ENCODE measurements at places on chromosomes 3 and 15.

DNA sequence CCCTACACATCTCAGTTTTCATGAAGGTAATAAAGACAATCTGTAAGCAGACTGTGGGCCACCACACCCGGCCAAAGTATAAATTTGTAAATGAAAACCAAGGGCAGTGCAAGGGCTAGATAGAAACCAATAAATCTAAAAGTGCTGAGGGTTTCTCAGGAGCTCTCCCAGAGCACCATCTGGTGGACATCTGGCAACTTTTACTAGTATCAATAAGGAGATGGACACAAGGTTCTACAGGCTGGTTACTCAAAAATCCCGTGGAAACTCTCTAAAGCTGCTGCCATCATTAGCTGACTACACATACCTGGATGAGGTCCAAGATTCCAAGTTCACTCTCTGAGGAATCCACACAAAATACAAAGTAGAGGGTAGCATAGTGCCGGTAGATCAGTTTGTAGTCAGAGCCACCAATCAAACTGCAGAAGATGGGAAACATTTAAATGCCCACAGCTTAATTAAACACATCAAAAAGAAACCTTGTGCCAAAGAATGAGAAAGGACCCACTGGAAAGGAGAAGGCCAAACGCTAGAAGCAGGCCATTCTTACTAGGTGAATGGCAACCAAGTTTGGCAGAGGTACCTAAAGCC is 5.5 kb downstream of the AP3S2 start:
- DNase-seq: peak; percentile 80

DNA sequence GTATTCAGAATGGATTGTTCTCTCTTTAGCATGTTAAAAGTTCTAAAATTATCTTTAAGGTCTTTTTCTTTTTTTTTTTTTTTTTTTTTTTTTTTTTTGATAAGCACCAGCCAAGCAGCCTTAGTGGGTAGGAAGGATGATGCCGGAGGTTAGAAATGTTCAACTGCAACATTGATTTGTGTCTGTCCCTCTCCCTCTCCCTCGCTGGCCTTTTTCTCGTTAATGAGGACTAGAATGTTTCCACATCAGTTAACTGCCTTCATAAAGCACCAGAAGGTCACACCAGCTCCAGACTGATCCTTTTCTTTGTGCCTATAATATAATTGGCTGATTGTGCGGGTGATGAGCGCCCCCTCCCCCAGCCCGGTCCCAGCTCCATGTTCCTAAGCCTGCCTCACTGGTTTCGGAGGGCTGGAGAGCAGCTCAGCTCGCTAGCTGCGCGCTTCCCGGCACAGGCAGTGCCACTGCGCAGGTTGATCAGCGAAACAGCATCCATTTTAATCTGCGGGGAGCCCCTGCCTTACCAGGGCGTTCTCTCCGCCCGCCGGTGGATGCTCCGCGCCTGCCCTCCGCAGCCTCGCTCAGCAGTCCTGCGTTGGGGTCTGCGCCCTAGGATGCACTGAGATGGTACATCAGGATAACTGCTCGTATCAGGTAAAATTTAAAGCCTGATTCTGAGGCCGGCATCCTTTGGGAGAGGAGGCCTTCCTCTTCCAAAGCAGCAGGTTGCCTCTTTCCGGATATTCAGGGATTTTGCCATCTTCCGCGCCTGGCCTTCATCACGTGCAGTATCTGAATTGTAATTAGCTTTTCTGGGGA is 148.9 kb upstream of the IL12A start:
- DNase-seq: no peak

- DNase-seq: no peak
Measured at GRCh38 chr3:8567784-8568575, 66.4 kb downstream of the LMCD1 start.

DNA sequence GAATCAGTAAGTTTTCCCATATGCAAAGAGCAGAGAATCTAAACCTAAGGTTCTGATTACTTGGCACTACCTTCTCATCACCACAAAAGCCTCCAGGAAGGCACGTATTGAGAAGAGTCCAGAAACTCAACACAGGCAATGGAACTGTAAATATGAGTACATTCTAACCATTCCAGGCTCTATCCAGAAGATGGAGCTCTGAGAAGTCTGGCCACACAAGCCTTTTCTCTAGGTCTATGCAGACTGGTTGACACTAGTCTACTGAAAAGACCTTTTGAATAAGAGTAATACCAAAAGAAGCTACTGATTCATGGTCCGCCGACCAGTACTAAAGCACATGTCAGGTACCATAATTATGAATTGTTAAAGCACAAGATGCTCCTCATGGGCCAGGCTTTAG is 12.2 kb upstream of the NCKIPSD start:
- DNase-seq: peak; percentile 14

- DNase-seq: no peak
Measured at GRCh38 chr3:42666577-42666998, 13.1 kb downstream of the ZBTB47 start.

- DNase-seq: no peak
Measured at GRCh38 chr3:180829409-180830405, 82.8 kb upstream of the FXR1 start.

- no peak for DNase-seq
Measured at GRCh38 chr15:92163641-92164040, 230.0 kb upstream of the ST8SIA2 start.

All from cardiac fibroblast (primary cell).